A549 (cell line): ENCODE measurements at places on chromosomes 1 and 21.
A peak's percentile ranks its signal among the peaks of the same experiment; 100 is the strongest.

GRCh38 chr21:45543710-45544448, 1.6 kb upstream of the SLC19A1 start:
- DNase-seq = no peak

GRCh38 chr21:33015756-33016155, 10.0 kb upstream of the OLIG2 start:
- no peak for DNase-seq

GRCh38 chr1:210244746-210245367, 12.3 kb downstream of the SERTAD4 start:
- no peak for DNase-seq

GRCh38 chr1:12132078-12132477, 34.7 kb upstream of the TNFRSF1B start:
- no peak for DNase-seq

GRCh38 chr1:173871091-173871490, 2.9 kb downstream of the ZBTB37 start:
- no peak for DNase-seq

DNA sequence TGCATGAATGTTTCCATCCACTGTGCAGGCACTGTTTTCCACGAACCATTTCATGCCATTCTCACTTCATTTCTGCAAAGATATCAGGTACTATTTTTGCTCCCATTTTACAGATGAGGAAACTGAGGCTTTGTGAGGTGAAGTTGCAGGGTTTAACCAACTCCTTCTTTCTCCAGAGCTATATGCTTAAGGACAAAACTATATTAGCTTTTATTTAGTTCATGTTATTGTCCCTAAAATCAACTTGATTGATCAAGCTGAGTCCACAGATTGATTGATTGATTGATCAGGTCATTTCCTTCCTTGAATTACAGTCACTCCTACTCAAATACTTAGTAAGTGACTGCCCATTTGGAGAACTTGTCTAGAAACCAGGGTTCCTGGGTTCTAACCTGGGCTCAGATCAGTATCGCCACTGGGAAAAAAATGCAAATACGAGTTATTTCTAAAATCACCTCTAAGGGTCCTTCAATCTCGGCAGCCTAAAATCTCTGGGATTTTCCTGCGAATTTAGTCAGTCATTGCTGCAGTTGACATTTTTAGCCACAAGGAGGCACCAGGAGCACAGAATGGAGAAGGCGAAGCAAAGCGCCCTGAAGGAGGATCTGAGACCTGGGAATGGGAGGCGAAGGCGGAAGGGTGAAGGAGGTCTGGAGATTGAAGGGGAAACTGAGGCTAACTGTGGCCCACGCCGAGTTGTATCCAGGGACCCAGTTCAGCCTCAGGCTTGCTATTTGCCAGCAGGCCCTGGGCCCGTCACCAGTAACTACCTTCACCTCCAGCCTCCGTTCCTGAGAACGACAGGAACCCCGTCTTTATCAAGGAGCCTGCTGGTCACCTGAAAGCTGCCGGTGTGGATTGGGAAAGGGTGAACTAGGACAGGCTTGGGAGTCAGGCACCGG, 14.3 kb upstream of the MUL1 start:
- DNase-seq = peak; percentile 72

- no peak for DNase-seq
Observed at GRCh38 chr21:39150877-39151276, 32.4 kb downstream of the PSMG1 start.

- DNase-seq = peak; percentile 74
Observed at GRCh38 chr1:227317523-227318015, 723 bp downstream of the CDC42BPA start.

DNA sequence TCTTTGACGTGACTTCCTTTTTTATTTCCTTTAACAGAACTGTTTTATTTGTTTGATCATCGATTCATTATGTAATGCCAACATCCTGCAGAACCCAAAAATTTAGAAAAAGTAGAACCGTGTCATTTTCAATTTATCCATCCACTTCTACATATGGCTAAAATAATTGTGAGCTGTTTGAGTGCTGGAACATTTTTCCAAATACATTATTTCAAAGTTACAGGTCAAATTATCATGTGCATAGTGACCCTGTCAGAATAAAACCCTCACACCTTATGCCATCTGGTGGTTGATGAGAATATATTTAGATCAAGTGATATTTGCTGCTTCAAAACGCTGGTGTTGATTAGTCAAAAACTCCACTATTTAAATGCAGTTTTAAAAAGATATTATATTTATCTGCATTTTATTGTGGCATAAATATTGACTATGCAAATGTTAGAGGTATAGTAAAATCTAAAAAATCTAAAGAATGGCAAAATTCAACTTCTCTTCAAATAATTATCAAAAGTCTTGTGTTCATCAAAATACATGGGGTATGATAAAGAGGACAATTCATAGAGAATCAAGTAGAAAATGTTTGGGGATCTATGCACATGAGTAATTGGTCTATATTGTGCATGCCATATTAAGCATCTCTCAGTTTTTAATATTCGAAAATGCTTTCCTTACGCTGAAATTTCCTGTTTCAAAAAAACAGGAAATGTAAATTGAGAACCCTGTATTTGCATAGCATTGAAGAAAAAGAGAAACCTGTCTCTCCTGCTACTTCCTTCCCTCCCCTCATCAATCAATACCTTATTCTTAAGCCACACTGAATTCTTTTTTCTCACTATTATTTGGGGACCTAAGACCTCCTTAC, 39.7 kb downstream of the UBE2U start:
- no peak for DNase-seq

- no peak for DNase-seq
Observed at GRCh38 chr1:24221246-24221645, 34.2 kb upstream of the IFNLR1 start.

GRCh38 chr21:42208036-42208435, 10.9 kb upstream of the ABCG1 start:
- DNase-seq = no peak
